Calu3 (cell line): ENCODE measurements at places on chromosomes 12 and 14.

DNA sequence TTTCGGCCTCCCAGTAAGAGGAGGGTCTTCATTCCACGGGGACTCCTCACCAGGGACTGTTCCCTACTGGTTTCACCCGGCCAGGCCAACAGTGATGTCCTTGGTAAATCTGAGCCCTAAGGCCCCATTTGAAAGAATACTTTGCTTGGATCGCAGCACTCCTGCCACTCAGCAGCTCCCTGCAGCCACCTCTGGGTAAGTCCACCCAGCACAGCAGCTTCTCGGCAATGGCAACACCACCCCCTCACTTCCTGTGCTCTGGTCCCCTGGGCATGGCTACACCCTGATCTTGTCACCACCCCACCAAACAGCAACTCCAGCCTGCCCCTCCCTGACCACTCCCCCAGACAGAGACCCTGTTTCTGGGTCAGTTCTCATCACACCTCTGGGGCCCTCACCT, 100.3 kb downstream of the SETD3 start:
- DNase-seq = no peak

DNA sequence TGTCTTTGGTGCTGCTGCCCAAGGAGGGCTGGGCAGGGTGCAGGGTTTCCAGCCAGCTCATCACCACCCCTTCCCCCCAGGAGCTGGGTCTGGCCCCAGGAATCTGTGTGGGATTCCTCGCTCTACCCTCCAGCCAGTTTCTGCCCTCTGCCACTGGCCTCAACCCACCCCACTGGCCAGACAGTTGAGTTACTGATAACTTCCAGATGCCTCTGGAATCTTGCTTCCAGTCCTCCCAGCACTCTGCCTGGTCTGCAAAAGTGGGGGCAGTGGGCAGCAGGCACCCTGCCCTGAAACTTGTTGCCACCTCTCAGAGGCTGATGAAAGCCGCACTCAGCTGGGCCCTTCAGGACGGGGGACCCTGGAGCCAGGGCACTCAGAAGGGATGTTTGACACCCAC, 20.1 kb upstream of the TBX3 start:
- DNase-seq = no peak

DNA sequence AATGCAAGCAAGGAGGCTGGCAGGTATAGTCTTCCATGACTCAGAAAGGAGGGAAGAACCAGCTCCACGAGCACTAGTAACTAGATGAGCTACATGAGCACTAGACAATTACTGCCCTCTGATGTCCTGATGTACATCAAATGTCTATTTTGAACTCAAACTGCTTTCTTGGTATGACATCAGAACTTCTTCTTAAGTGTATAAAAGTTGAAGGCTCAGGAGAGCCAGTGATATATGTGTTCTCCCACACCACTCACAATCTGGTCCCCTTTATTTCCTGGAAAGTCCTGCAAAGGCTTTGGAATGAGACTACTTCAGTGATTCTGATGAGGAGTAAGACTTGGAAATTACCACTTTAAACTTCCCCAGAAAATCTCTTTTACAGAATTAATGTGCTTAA, 18.5 kb upstream of the DHRS7 start:
- DNase-seq = no peak

GRCh38 chr14:68211421-68211820, 391.8 kb downstream of the RAD51B start:
- DNase-seq = no peak

- DNase-seq = no peak
Measured at GRCh38 chr14:77406718-77407117, 16.6 kb downstream of the NOXRED1 start.

DNA sequence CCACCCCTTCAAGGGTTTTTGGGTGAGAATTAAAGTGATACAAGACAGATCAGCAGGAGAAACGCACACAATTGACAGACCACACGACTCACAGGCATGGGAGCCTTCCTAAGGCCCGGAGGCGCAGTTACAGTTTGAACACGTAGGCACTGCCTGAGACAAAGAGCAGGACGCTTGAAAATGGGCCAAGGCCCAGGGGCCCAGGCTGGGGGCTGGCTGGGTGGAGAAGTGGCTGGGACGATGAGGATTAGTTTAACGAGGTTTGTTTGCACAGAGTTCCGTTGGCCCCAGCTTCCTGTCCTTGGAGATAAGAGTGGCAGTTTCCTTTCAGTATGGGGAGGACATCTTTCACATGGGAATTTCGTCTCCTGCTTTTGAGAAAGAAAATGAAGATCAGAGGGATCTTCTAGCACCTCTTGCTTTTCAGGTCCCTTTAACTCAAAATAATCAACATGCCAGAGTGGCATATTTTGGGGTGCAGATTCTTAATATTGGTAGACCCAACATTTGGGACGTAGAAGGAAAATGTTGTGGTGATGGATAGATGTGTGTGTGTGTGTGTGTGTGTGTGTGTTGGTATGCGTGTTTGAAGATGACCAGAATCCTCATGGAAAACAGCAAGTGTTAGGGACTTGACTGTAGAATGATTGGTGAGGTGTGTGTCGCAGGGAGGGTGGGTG, 44.6 kb downstream of the DLK1 start:
- DNase-seq = no peak

- no peak for DNase-seq
Measured at GRCh38 chr12:1851151-1851701, 30.9 kb downstream of the LRTM2 start.

GRCh38 chr14:96205059-96205977, 679 bp downstream of the BDKRB2 start:
- no peak for DNase-seq

- no peak for DNase-seq
Measured at GRCh38 chr12:31037931-31038330, 35.7 kb upstream of the DDX11 start.

DNA sequence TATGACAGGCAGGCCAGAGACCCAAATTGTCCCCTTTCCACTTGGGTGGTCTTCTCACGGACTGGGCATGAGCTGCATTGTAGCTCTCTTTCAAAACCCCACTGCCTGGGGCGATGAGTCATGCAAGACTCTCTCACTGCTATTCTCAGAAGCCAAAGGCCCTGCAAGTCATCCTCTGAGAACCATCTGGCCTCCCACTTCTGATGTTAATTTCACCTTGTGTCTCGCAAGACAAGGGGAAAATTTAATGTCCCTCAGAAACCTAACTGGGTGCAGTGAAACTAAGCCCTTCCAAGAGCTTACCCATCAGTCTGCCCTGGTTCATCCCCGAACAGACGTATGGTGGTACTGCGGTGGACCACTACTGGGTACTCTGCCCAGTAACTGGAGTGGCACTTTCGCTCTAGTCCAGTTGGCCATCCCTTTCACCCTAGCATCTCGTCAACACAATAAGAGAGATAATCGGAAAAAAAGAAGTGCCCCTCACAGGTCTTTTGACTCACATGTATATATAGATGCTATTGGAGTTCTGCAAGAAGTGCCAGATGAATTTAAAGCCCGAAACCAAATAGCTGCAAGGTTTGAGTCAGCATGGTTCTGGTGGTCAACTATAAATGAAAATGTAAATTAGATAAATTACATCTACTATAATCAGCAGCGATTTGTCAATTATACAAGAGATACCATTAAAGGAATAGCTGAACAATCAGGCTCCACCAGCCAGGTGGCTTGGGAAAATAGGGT, 31.3 kb upstream of the LALBA start:
- DNase-seq = no peak

DNA sequence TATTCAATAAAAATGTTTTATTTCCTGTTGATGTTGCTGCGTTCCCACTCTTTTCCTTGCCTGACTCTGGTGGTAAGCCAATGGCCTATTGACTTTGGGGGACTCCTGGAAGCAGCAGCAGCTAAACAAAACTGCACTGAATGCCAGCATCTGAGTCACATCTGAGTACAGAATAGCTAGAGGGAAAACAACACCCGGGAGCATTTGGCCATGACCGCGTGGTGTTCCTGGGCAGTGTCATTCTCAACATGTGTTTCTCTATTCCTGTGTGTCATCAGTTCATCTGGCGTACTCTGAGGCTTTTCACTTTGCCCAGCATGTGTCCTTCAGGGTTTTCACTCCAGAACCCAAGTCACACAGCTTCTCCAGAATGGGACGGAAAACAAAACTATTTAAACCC, 238.8 kb downstream of the PAWR start:
- DNase-seq = peak; percentile 16

DNA sequence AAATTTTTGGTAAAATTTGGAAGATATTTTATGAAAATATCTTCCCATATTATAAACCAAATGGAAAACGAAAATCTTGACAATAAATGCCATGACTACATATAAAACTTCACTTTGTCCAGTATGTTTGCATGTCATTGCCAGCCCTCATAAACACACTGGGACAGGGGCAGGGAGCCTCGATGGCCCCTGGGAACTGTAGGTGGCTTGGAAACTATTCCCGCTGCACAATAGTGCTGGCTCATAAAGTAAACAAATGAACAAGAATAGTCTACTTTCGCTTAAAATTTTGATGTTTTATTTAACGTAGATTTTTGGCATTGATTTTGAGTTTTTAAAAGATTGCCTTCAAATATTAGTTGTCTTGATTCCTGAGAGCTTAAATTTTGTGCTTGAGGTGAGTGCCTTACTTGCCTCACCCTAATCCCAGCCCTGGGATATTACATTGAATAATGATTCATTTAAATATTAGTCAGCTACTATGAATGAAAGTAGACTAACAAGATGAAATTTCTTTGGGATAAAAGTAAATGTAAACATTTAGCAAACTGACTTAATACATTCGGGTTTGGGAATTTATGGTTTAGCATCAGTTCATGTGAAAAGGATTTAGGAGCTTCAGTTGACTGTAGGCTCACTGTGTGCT, 74.0 kb upstream of the PKP2 start:
- DNase-seq = no peak

- DNase-seq = no peak
Measured at GRCh38 chr12:5072311-5072710, 28.6 kb downstream of the KCNA5 start.

- DNase-seq = no peak
Measured at GRCh38 chr14:23409966-23410635, 2.0 kb upstream of the MYH6 start.

DNA sequence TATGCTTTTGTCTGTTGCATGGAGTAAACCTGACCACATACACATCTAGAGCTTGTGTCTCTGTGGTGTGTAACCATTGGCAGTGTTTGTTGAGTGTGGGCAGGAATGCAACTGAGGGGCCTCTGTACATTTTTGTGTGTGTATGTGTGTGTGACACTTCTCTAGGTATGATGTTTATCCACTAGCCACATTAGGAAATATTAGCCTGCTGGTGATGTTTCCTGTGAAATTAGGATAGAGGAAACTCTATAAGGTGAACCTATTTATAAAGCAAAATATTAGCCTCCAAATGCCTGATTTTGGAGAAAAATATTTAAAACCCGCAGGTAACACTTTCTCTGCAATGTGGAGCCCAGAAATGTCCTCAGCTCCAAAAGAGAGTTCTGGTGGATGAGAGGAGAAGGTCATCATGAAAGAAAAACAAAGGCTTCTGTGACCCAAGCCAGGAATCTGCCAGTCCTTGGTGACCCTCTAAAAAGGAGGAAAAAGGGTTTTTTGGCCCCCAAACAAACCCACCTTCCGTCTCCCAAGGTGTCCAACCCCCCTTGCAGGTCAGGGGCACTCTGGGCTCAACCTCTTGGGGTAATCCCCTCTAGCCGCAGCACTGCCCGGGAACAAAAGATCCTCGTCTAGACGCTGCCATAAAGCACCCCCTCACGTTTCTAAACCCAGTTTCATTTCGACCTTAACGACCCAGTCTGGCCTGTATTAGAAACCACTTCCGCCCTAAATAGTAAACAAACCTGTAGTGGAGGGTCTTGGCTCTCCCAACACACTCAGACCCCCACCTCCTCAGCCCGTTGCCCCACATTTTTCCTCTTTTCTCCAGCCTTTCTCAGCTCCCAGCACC, 3.1 kb upstream of the HOTAIR start:
- DNase-seq = no peak

GRCh38 chr14:85124631-85125290, 405.2 kb upstream of the FLRT2 start:
- DNase-seq = no peak

GRCh38 chr14:69937367-69938081, 58.3 kb downstream of the SMOC1 start:
- no peak for DNase-seq

GRCh38 chr12:6208130-6208529, 7.9 kb downstream of the CD9 start:
- no peak for DNase-seq

DNA sequence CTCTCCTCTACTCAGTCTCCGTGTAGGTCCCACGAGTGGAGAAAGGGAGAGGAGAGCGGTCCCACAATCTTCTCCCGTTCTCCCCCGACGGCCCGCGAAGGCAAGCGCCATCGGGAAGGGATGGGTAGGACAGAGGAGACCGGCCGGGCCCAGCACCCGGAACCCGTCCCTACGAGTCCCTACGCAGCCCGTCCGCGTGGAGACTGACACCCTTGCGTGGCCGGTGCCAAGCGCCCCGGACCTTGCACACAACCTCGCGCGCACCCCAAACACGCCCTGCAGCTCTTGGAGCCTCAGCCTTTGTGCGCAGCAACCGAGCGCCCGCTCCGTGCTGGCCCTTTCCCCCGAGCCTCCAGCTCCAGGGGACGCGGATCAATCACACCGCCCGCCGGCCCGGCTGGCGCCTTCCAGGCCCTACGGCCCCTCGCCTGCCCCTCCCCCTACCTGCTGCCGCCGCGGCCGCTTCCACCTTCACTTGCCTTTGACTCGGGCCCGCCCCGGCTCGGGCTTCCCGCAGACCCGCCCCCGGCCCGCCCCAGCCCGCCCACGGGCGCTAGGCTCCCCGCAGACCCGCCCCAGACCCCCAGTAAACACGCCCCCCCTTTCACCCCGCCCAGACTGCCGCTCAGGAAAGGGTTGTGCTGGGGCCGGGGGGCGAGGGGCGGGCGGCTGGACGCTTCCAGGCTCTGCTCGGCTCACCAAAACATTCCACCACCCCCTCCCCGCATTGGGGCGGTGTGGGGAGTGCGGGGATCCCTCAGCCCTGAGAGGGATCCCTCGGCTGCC, at the start of gene NDRG2:
NDRG2 (minus strand) TSS at position 477 of the 786 bp plus-strand sequence. CDS start 1,746 bp downstream, outside the sequence.
- peak; percentile 69 for DNase-seq

GRCh38 chr14:56273155-56273554, 154.9 kb downstream of the PELI2 start:
- DNase-seq = no peak

DNA sequence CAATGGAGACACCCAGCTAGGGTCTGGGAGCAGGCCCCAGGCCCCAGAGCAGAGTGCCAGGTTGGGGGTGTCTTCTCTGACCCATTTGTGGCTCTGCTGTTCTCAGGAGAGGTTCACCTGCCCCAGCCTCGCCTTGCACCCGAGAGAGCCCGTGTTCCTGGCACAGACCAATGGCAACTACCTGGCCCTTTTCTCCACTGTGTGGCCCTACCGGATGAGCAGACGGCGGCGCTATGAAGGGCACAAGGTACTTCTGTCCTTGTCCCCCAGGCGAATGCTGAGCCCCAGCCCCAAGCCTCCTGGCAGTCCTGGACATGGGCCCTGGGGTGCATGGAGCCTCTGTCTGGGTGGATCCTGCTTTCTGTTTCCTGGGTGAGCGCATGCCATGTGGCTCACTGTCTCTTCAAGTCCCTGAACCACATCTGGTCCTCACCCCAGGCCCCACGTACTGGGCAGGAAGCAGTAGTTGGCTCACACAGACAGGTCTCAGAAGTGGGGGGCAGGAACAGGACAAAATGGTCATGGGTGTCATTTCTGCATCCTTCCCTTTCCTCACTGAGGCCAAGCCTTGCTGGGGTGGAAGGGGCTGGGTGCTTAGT, 58.2 kb downstream of the BEGAIN start:
- DNase-seq = no peak
